RKO (cell line): ENCODE measurements at places on chromosomes 16 and 17.

GRCh38 chr16:52721331-52721730, 174.4 kb upstream of the TOX3 start:
- no peak for DNase-seq

DNA sequence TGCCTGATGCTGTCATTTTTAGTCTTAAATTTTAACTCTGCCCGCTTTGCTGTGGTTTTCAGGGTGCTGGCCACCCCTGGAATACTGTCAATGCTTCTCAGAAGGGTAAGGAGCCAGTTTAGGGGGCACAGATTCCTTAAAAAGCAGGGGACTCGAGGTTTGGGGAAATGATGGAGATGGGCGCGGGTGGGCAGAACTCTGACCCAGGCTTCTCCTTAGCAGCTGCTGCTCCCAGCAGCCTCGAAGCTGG, 23.7 kb downstream of the STAT5A start:
- DNase-seq: no peak

DNA sequence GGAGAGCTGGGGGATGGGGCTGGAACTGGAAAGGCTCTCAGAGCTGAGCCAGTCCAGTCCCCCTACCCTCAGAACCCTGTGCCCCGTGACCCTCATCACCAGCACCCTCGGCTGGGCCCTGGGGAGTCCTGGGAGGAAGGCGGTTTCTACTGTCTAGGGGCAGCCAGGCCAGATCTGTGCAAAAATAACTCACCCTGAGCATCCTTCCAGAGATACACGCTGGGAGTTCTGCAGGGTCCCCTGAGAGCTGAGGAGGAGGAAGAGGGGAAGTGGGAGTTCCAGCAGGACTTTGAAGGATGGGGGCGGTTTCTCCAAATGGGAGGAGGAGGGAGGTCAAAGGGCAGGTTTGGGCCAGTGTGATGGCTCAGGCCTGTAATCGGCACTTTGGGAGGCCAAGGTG, 5.0 kb upstream of the SLC4A1 start:
- DNase-seq: no peak

- peak; percentile 87 for DNase-seq
These were observed 33.9 kb downstream of the JPH3 start for GRCh38 chr16:87636050-87636684.

GRCh38 chr17:67208232-67208631, 36.8 kb downstream of the HELZ start:
- DNase-seq: no peak

DNA sequence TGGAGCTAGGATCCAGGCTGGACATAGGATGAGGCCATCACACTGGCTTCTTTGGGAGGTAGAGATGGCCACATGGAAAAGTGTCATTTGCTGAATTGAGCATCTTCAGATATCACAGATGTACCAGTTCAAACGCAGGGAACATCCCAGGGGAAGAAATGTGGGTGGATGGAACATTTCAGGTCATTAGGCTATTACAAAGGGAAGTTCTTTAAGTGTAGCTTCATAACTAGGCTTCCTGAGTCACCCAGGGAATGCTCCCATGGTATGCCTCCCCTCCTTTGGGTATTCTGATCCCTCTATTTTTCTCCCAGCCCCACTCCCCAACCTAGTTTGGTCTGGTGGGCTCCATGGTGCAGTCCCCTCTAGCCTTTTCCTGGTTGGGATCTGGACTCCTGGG, 69.8 kb upstream of the IRX3 start:
- DNase-seq: no peak

DNA sequence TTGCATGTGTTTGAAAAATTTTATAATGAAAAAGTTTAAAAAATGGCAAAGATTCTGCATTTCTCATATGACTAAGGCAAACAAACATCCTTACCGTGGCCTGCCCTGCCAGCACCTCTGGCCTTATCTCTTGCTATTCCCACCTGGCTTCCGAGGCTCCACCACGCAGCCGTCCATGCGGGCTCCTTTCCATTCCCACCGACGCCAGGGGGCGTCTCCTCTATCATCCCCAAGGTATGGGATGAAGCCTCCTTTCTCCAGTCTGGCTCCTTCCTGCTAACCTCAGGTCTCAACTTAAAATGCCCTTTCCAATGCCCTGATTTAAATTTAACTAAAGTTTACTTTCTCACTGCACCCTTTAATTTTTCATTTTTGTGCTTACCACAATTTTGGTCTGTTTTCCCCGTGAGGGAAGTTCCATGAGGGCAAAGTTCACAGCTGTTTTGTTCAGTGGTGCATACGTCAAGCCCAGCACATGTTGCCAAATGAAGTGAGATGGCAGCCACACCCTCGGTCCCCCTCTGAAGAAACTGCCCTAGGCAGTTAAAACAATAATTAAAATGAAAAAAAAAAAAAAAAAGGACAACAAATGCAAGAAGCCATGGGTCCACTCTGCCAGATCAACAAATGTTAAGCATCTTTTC, 13.3 kb upstream of the SDK2 start:
- no peak for DNase-seq

DNA sequence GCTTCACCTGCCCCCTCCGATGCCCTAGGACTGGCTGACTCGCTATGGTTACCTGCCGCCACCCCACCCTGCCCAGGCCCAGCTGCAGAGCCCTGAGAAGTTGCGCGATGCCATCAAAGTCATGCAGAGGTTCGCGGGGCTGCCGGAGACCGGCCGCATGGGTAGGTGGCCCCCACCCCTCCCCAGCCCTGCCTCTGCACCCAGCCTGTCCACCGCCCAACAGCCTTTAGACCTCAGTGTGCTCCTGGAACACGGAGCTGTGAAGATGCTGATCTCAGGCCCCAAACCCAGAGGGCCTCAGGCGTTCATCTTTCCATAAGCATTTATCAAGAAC, 993 bp downstream of the MMP25 start:
- DNase-seq: no peak

GRCh38 chr16:73054813-73055482, 7.0 kb upstream of the ZFHX3 start:
- DNase-seq: no peak

- DNase-seq: no peak
These were observed 1.2 kb downstream of the HAGH start for GRCh38 chr16:1825381-1825863.

DNA sequence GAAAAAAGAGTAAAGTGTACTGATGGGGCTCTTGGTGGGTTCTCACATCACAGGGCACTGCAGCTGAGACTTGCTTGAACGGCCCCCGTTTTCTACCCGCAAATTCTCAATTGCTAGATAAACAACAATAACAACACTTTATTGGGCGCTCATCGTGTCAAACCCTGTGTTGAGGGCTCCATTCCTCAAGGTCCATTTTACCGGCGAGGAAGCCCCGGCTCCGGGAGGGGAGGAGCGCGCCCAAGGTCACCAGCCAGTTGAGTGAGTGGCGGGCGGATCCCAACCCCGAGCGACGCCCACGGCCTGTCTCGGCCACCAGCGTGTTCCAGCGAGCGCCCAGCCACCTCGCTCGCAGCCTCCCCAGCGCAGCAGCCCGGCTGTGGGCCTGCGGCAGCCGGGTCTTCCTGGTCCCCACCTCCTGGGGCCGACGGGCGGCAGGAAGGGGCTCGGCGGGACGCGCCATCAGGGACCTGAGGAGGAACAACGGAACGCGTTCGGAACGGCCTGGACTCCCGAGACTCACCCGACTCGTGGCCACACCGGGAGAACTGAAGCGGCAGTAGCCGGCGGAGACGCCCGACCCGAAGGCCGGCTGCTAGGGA, 373 bp downstream of the CMC2 start:
- peak; percentile 72 for DNase-seq

DNA sequence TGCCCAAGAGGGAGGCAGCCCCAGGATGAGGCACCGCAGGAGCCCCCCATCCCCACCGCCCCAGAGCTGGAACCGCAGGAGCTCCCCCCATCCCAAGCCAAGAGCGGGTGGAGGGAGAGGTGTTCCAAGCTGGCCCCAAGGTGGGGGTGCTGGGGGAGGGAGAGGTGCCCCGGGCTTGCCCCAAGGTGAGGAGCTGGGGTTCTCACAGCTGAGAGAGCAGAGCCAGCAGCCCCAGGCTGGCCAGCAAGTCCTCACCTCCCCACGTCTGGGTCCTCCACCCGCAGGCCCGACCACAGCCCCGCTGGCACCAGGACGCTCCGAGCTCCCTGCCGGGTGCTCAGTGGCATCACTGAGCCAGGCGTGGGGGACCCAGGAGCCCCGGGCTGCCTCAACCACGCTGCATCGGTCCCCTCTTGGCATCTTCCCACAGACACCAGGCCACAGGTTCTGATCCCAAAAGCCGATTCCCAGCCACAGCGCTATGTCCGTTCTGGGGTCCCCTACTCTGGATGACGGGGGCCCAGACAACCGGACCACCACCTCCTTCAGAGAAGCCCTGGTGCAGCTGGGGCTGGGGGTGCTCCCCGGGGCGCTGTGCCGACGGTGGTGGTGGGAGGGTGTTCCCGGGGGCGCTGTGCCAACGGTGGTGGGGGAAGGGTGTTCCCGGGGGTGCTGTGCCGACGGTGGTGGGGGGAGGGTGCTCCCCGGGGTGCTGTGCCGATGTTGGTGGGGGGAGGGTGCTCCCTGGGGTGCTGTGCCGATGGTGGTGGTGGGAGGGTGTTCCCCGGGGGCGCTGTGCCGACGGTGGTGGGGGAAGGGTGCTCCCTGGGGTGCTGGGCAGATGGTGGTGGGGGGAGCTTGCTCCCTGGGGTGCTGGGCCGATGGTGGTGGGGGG, 15.4 kb upstream of the WDR45B start:
- DNase-seq: no peak

GRCh38 chr17:6269478-6269877, 165.4 kb downstream of the AIPL1 start:
- peak; percentile 66 for DNase-seq

- no peak for DNase-seq
These were observed 22.4 kb downstream of the KDM8 start for GRCh38 chr16:27225536-27226360.

GRCh38 chr17:70320673-70321345, 151.5 kb downstream of the KCNJ2 start:
- DNase-seq: no peak

- DNase-seq: peak; percentile 100
These were observed 1.3 kb downstream of the SPATA2L start for GRCh38 chr16:89700100-89700648.

DNA sequence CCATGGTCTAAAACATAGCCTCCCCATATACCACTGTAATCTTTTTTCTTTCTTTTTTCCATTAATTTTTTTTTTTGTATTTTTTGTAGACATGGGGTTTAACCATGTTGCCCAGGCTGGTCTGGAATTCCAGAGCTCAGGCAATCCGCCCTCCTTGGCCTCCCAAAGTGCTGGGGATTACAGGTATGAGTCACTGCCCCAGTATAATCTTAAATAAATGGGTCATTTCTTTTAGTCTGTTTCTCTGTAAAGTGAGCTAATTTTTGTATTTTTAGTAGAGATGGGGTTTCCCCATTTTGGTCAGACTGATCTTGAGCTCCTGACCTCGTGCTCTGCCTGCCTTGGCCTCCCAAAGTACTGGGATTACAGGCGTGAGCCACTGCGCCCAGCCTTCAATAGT, 5.7 kb upstream of the NME1 start:
- no peak for DNase-seq

DNA sequence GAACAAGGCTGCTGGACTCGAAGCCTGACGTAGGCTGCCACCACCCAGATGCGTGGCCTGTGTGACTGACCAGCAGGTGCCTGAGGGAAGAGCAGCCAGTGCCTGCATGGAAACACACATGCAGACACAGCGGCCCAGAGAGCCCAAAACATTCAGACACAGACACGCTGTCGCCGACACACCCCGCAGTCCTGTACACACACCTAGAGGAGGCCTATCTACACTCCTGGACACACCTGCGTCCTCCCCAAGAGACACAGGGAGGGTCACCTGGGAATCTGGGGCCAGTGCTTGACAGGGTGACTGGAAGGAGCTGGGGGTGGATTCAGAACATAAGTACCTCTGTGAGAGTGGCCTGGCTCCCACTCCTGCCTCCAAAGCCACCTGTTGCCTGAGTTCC, 6.1 kb upstream of the TSPOAP1 start:
- no peak for DNase-seq

DNA sequence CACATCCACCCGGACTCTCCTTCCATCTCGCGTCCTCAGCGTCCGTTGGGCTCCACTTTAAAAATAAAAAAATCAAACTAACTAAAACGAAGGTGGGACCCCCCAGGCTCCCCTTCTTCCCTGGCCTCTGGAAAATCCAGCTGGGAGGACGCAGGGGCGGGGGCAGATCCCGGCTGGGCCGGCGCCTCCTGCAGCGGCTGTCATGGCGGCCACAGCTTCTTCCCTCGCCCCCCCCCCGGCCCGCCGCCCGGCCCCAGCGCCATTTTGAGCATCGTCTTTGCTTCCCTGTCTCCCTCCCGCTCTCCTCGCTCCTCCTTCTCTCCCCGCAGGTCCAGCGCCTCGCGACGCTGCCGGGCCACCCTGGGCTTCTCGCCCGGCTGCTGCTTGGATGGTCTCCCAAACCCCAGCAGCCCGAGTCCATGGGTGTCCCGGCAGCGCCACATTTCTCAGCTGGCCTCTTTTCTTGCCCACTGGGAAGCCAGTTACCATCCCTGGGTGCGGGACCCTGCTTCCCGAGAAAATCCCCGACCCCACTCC, 3.3 kb downstream of the HOXB2 start:
- peak; percentile 68 for DNase-seq

- no peak for DNase-seq
These were observed 32.6 kb downstream of the DCUN1D3 start for GRCh38 chr16:20867585-20867984.

DNA sequence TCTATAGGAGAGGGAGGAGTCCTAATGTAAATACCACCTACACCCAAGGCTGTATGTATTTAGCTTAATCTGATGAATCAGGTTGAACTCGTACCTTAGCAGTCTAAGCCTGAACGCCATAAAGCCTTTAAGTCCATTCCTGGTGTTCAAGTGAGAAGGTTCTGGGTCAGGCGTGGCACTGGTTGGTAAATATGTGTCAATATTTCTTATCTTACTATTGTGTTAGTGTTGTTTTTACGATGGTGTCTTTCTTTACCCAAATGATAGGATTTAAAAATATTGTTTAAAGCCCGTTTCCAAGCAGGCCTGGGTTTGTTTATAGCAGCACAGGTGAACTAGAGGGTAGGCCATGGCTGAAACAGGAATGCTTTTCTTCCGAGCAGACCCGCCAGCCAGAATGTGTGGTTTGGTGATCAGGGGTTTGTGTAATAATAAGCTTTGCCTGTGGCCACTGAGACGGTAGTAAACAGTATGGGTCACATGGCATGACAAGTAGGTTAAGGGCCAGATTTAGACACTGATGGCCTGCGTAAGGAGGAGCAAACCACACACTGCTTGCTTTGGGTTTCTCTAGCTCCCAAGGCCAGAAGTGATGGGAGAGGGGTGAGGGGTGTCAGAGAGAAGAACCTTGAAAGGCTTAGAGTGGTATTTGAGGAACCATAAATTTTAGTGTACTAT, 3.3 kb downstream of the TMEM94 start:
- no peak for DNase-seq
